Activated T-cell treated with anti-CD3 and anti-CD28 coated beads, Interleukin-2, amount 50 U/mL, for 48 hours (primary cell): ENCODE measurements at places on chromosomes 1 and 21.

- no peak for DNase-seq
Observed at GRCh38 chr1:152580433-152580832, at the start of gene LCE3D. Gene LCE3D, minus strand, starts transcription at chr1:152580516. Its CDS starts 580 bp downstream, at chr1:152579936.

DNA sequence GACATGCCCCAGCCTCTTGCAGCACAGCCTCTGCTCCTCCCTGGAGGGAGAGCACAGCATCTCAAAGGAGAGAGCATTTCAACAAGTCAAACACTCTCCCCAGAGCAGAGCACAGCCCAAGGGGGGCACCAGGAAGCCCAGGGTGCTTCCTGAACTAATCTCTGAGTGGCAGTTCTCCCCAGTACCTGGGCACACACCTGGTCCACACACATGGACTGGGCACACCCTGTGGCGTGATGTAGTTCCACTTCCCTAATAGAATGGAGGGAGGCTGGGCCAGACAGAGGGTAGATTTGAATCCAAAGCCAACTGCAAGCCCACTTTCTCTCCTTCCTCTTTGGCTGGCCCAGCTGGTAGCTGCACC is 55.5 kb downstream of the CD46 start:
- DNase-seq, result no peak

- DNase-seq, result no peak
Observed at GRCh38 chr21:46160657-46160906, 5.2 kb upstream of the FTCD start.

GRCh38 chr1:171418546-171418945 is 66.8 kb upstream of the PRRC2C start:
- no peak for DNase-seq

GRCh38 chr1:76158126-76158525 is 83.6 kb downstream of the ST6GALNAC3 start:
- no peak for DNase-seq

DNA sequence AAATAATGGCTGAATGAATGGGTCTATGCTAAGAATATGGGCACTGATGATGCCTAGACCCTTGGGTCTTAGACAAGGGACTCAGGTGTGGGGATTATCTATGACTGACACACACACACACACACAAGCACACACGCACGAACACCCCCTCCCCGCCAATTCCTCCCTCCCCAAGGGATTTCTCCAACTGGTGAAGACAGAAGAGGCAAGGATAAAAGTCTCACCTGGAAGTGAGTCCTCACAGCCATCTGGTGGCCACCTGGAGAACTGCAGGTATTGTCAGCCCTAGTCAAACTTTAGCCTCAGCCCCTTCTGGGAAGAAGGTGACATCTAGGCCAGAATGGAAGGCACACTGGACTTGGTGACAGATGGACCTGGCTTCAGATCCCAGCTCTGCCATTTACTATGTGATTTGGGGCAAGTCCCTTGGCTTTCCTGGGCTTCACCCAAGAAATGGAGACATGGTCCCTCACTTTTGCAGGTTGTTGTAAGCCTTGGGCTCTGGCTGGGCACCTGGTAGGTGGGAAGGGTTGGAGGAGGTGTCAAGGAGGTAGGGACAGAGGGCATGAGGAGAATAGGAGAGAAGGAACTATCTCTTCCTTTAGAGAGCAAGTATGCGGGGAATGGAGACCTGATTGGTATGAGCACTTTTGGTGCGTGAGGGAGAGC is 4.0 kb upstream of the GPR3 start:
- peak; percentile 85 for DNase-seq

DNA sequence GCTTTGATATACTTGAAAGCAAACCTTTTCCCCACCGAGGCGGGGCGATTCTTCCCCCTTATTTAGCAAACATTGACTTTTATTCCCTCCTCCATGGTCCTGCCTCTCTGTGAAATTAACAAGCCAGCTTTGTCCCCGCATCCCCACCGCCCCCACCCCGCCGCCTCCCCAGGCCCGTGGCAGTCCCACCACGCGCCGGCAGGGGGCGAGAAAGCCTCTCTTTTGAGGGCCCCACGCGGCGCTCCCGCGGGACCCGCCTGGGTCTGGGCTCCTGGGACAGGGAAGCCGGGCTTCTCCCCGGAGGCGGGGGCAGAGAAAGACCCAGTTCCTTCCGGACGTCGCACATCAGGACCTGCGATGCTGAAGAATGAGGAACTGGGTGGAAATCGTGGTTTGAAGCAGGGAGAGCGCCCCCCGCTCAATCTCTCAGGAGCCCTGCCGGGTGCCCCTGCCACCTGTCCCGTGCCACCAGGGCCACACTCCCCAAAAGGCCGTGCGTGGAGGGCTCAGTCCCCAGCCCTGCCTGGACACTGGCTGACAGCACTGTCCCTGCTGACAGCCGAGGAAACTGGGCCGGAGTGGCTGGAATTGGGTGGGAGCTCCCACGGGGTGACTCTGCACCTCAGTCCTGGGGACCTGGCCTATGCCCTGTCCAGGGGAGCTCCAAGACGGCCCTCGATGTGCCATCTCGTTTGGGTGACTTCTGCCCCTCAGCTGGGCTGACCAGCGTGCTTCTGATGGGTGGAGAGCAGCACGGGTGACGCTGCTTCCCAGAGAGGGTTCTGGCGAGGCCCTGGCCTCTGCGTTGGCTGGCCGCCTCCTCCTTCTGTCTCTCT is 8.6 kb upstream of the ACTRT2 start:
- DNase-seq, result peak; percentile 71

- DNase-seq, result no peak
Observed at GRCh38 chr21:16418642-16419041, 688.9 kb downstream of the USP25 start.

GRCh38 chr1:154474802-154475201 is 27.2 kb upstream of the TDRD10 start:
- DNase-seq, result no peak

- DNase-seq, result no peak
Observed at GRCh38 chr21:24275616-24276015, 1331.7 kb downstream of the MRPL39 start.

DNA sequence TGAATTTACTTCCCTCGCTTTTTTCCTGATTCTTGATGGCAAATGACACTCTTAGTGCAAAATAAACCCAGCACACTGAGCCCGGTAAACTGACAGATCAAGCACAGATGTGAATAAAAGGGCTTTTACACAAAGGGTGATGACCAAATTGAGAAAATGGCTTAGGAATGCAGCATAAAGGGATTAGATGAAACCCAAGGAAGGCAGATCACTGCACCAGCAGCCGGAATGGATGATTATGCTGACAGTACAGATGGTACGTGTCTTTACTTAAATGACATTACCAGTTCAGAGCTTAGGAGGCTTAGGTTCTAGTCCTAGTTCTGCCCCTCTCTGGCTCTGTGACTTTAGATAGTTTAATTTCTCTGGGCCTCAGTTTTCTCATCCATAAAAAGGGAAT is 12.0 kb downstream of the PKP1 start:
- DNase-seq, result no peak

GRCh38 chr1:41715441-41716095 is 203.2 kb downstream of the HIVEP3 start:
- no peak for DNase-seq

GRCh38 chr1:236168716-236169429 is 26.5 kb downstream of the GPR137B start:
- no peak for DNase-seq

- no peak for DNase-seq
Observed at GRCh38 chr1:216173376-216173995, 249.8 kb downstream of the USH2A start.

- no peak for DNase-seq
Observed at GRCh38 chr21:32392299-32392879, 423 bp downstream of the URB1 start.

DNA sequence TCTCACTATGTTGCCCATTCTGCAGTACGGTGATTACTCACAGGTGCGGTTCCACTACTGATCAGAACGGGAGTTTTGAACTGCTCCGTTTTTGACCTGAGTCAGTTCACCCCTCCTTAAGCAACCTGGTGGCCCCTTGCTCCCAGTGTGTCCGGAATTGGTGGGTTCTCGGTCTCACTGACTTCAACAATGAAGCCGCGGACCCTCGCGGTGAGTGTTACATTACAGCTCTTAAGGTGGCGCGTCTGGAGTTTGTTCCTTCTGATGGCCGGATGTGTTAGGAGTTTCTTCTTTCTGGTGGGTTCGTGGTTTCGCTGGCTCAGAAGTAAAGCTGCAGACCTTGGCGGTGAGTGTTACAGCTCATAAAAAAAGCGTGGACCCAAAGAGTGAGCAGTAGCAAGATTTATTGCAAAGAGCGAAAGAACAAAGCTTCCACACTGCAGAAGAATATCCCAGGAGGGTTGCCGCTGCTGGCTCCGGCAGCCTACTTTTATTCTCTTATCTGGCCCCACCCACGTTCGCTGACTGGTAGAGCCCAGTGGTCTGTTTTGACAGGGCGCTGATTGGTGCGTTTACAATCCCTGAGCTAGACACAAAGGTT is 17.6 kb upstream of the PARP1 start:
- peak; percentile 67 for DNase-seq

- DNase-seq, result no peak
Observed at GRCh38 chr1:203366476-203366875, 15.6 kb upstream of the FMOD start.

- no peak for DNase-seq
Observed at GRCh38 chr21:31682620-31683019, 23.1 kb downstream of the SOD1 start.

DNA sequence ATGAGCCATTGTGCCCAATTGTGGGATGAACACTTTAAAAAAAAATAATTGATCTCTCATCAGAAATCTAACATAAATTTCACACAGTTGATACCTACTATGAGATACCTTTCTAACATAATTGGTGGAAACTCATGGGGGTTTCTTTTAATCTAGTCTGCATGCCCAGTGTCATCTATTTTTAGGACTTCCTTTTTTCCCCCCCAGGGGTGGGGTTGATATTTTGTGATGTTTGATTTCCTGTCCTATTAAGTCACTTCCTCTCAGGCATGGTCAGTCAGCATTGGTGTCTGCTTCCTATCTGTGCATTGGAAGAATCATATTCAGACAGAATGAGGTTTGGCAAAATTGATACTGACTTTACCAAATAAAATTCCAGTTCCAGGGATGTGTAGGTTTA is 21.5 kb downstream of the NFYC start:
- DNase-seq, result no peak

DNA sequence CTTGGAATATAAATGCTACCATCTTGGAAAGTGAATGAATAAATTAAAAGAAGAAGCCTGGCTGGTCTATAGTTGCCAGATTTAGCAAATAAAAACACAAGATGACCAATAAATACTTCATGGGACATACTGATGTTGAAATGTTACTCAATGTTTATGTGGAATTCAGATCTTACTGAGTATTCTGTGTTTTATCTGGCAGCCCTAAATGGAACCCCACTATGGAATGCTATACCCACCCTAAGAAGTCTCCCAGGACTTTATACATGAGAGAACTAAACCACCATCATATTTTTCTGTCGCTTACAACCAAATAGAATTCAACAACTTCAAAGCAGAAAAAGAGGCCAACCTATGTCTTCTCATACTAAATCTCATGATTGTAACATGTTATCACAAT is 177.6 kb upstream of the HMCN1 start:
- no peak for DNase-seq

GRCh38 chr1:34984435-34984792 is 733 bp downstream of the TMEM35B start:
- no peak for DNase-seq

DNA sequence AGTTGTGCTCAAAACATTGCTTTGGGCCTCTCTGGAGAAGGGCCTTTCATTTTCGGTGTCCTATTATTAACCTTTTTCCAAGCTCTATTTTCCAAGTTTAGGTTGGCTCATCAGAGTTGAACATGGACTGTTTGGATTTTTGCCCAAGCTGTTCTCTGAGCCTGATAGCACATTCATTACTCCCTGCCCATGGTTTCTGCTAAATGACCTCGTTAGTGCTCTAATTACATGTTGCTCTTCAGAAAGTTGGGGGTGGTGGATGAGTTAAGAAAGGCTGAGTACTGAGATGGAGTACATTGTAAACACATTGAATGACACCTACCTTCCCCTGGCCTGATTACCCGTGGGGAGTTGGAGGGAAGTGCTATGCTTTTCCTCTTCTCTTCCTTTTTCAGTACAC is 38.9 kb downstream of the LMO4 start:
- no peak for DNase-seq

DNA sequence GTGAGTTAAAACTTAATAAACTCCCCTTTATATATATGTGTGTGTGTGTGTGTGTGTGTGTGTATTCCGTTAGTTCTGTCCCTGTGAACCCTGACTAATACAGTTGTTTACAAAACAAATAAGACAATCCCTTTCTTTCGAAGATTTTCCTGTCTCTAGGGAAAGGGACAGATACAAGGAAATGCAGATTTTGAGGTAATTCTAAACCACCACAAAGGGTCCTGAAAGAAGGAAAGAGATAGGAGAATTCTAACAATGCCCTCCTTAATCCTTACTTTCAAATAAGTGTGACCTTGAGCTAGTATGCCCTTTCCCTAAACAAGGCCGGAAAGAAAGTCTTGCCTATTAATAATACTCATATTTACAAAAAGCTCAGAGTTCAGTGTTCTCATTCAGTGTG is 164.8 kb upstream of the COL11A1 start:
- no peak for DNase-seq

- DNase-seq, result no peak
Observed at GRCh38 chr1:91864017-91864700, 21.8 kb downstream of the TGFBR3 start.

DNA sequence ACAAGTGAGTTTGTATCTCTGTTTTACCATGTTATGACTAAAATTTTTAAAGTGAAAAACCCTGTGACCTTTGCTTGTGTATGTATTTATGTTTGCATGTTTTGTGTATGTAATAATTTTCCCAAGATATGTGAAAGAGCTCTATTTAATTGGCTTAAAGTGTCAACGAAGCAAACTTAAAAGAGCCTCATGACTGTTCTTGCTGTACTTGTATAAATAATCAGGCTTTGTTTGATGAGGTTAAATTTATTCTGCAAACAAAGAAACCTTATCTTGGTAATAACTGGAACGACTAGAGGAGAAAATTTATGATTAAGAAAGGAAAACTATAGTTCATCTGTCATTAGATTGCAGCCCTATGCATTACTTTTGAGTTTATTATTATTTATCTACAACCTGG is 6.6 kb downstream of the GBP7 start:
- no peak for DNase-seq

- no peak for DNase-seq
Observed at GRCh38 chr21:44486302-44486701, 31.0 kb downstream of the LRRC3 start.

DNA sequence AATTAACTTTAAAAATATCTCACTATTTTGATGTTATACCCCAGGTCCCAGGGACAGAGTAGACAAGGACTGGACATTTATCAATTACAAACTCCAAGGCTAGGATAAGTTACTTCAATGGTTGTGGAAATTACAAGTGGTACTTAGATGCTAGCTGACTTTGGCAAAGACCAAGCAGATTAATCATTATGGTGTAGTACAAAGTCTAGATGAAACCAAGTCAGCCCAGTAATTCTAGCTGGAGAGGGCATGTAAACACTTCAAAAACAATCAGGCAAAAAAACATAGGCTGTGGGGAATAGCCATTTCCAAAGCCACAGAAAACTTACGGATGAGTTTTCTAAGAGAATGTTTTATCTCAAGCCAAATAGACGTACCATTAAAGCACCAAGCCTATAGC is 124.5 kb downstream of the TSEN15 start:
- no peak for DNase-seq

- DNase-seq, result no peak
Observed at GRCh38 chr1:108089477-108089876, 110.7 kb downstream of the SLC25A24 start.

- no peak for DNase-seq
Observed at GRCh38 chr1:149967646-149968045, 31.0 kb upstream of the MTMR11 start.

GRCh38 chr1:22112554-22112953 is 30.3 kb downstream of the WNT4 start:
- no peak for DNase-seq
